Kasumi-1 (cell line): ENCODE measurements at places on chromosomes 13 and 19.

GRCh38 chr13:51213173-51213728 lies 8.9 kb upstream of the FAM124A start:
- no peak for DNase-seq

DNA sequence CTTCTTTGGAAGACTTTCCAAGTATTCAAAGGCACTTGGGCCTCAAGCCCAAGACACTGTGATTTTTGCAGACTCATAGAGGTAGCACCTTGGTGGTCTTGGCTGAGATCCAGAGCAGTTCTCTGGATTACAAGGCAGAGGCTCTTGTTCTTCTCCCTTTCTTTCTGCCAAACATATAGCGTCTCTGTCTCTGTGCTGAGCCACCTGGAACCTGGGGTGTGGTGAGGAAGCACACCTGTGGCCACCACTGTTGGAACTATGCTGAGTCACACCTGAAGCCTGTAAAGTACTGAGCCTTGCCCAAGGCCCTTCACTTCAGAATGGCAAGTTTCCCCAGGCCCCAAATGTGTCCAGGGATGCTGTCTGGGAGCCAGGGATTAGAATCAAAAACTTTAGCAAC lies 127.5 kb downstream of the FREM2 start:
- no peak for DNase-seq

DNA sequence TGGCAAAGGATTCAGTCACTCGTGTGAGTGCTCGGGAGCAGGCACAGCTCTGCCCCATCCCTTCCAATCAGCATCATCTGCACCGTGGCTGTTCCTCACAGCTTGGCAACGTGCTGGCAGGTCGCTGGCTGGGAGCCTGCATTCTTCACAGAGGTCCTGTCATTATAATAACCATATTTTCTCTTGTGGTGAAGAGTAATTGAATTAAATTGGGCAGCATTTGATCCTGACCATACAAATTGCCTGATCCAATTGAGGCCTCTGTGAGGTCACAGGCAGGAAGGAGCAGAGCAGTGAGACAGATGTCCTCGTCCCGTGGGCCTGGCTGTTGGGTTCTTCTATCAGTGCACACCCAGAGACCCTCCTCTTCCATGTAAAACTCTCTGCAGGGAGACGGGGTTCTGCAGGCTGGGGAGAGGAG lies 407.8 kb downstream of the COG6 start:
- no peak for DNase-seq

DNA sequence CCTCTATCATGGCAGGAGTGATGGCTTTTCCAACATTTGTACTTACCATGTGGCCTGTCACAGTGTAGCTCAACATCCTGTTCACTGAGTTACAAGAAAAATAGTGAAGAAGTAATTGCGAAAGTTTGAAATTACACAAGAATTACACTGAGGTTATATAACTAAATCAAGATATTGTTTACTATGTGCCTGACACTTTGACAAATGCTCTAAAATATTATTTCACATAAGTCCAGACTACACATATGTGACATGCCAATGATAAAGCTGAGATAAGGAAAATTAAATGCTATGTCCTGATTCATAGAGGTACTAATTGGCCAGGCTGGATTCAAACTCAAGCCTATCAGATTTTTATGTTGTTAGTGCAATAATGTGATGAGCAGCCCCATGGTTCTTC lies 451.7 kb downstream of the PCDH9 start:
- DNase-seq, result no peak

GRCh38 chr13:27211771-27212364 lies 39.5 kb upstream of the RPL21 start:
- no peak for DNase-seq

- DNase-seq, result no peak
Observed at GRCh38 chr13:100089465-100090032, 656 bp downstream of the PCCA start.

DNA sequence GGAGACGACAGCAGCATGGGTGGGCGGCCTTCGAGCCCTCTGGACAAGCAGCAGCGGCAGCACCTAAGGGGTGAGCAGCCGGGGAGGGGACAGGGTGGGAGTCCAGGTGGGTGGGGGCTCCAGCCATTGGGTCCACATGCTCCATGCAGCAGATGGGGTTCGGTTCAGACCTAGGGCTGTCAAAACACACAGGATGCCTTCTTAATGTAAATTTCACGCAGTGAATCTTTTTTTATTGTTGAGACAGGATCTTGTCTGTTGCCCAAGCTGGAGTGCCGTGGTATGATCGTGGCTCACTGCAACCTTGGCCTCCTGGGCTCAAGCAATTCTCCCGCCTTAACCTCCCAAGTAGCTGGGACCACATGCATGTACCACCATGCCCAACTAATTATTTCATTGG lies 15.9 kb downstream of the PGLS start:
- DNase-seq, result no peak

- DNase-seq, result peak; percentile 15
Observed at GRCh38 chr13:64591971-64592370, 2638.2 kb downstream of the PCDH9 start.

GRCh38 chr19:14347999-14348889 lies 33.0 kb upstream of the ADGRE5 start:
- DNase-seq, result peak; percentile 29

DNA sequence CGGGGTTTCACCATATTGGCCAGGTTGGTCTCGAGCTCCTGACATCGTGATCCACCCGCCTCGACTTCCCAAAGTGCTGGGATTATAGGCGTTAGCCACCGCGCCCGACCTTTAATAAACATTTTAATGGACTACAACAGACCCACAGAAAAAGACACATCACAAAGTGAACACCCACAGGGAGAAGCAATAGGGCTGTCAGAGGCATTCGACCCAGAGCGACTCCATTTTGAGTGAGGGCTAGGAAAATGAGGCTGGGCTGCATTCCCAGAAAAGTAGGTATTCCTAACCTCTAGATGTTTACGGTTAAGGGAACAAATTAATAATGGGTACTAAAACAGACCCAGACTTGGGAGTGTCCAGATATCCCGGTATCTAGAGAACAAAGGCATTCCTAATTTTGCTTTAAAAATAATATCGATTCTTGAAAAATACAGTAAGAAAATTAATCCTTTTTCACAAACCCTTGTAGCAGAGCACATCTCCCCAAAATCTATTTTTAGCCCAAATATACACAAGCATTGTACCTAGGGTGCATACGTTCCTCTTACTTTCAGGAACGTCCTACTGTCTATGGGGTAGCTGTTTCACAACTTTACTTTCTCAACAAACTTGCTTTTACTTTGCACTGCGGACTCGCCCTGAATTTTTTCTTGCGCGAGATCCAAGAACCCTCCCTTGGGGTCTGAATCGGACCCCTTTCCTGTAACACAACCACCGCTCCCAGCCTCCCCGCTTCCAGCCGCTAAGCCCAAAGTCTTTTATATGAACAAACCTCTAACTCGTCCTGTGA lies 811 bp upstream of the ZNF8 start:
- no peak for DNase-seq

- DNase-seq, result no peak
Observed at GRCh38 chr13:103246581-103247200, 180.5 kb upstream of the SLC10A2 start.
